ENCODE measurements at places on chromosomes 11 and 22. TPM values are rescaled to one million over a fixed set of nuclear protein-coding genes. Genes with fewer than 3 reads are reported as not detected.

GAB4 gene
- 0.36 TPM for total RNA-seq

NCF4 gene
- total RNA-seq: not detected

KCNJ4 gene
- 0.21 TPM for total RNA-seq

STX3 gene
- total RNA-seq: 140 TPM

AP5B1 gene
- total RNA-seq: 3.4 TPM

JAM3 gene
- total RNA-seq: 438 TPM

GRCh38 chr11:134846328-134847082 is 434.5 kb upstream of the B3GAT1 start:
- DNase-seq: no peak
- no peak overlapping the region for H3K27ac ChIP-seq
- no peak overlapping the region for H3K4me3 ChIP-seq

- H3K27ac ChIP-seq: no peak overlapping the region
- no peaks in the 10 kb centered on the region for H3K36me3 ChIP-seq
- H3K4me1 ChIP-seq: peaks cover 2% of the 10 kb centered on the region
- DNase-seq: no peak
Observed at GRCh38 chr11:9530020-9530621, 43.3 kb upstream of the WEE1 start.

- DNase-seq: no peak
- no peak overlapping the region for H3K4me3 ChIP-seq
- H3K36me3 ChIP-seq: peaks cover 20% of the 10 kb centered on the region
- H3K4me1 ChIP-seq: peaks cover 16% of the 10 kb centered on the region
- peaks cover 2% of the 10 kb centered on the region for H3K27me3 ChIP-seq
Observed at GRCh38 chr11:62961017-62961570, 23.7 kb downstream of the SLC22A6 start.

DNA sequence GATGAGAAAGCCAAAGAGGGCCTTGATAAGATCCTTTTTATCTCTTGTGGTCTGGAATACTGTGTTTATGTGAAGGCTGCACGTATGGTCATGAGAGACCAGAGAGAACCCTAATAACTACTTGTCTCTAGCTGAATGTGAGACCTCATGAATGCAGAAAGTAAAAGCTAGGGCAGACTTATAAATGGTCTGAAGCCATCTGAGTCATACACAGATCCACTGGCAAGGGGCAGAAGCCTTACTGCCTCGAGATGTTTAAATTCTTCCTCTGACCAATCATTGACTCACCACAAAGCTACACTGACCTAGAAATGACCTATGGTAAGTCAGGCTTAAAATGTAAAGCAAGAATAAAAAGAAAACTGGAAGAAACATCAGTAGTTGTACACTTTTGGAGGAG is 22.7 kb upstream of the OR4B1 start:
- DNase-seq: no peak
- H3K4me3 ChIP-seq: no peak overlapping the region
- H3K27me3 ChIP-seq: peaks cover 1% of the 10 kb centered on the region

DNA sequence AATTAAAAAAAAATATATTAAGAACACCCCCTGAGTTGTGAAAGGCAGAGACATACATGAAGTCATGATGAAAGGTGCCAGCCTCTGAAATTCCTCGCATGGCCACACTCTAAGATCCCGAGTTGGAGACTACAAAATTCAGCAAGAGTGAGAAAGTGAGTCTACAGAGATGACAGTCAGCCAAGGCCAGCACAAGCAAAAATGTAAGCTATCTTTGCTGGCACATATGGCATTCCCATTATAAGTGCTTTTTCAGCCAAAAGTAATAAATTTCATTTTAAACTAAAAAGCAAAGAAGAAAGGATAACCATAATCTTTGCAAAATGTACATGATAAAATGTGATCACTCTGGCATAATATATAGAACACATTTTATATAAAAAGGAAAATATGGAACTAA is 40.6 kb downstream of the FANCF start:
- H3K27me3 ChIP-seq: peaks cover 2% of the 10 kb centered on the region
- no peak overlapping the region for H3K4me3 ChIP-seq
- H3K4me1 ChIP-seq: no peaks in the 10 kb centered on the region
- no peak for DNase-seq
- H3K27ac ChIP-seq: no peak overlapping the region

- H3K27me3 ChIP-seq: peaks cover 11% of the 10 kb centered on the region
- H3K36me3 ChIP-seq: peaks cover 40% of the 10 kb centered on the region
- DNase-seq: peak; percentile 46
- H3K4me1 ChIP-seq: peaks cover 85% of the 10 kb centered on the region
Observed at GRCh38 chr11:44785856-44786607, 59.3 kb downstream of the TSPAN18 start.
